ENCODE measurements at places on chromosomes 3 and 15.

DNA sequence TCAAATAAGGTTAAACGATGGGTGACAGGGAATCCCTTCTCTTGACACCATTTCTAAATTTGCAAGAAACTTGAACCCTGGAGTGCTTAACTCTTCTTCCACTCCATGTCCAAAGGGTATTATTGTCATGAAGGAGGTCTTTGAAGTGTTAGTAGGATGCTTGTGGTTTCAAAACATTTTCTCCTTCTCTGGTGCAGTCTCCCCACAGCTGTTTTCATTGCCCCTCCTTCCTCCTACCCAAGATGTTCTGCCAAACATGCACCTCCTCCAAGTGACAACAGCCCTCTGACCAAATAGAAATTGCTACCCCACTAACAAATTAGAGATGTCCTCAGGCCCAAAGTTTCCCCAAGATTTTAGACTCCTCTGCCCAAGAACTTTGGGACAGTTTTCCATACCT is 151.4 kb downstream of the POLR2M start:
- no peak for DNase-seq

DNA sequence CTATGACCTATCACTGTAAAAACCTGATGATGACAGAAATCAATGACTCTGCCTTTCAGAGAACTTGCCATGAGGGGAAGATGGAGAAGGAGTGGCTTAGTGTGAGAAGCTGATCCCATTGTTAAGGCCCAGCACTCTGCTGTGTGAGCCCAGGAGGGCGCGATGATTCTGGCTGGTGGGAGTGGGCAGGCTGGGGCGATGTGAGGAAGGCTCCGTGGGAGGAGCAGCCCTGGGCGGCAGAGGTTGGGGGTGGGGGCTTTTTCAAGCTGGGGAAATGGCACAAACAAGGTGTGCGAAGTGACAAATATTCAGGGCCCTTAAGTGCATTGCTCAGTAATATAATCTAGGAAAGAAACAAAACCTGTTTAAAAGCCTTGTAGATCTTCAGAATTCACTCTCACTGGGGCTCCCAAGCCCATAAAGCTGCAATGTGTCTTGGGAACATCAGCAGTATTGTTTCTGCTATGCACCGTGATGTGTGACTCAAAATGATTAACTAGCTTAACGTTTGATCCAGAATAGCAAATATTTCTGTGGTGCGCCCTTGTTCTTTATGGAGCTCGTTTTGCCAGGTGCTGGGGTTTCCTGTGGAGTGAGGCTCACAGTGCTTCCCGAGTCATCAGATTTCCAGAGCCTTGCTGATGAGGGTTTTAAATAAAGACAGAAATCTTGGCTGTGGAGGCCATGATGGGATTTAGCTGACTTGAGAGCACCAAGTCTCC is 141.0 kb downstream of the CHDH start:
- no peak for DNase-seq

GRCh38 chr3:51709675-51710074 is 2.8 kb downstream of the GRM2 start:
- DNase-seq, result no peak

DNA sequence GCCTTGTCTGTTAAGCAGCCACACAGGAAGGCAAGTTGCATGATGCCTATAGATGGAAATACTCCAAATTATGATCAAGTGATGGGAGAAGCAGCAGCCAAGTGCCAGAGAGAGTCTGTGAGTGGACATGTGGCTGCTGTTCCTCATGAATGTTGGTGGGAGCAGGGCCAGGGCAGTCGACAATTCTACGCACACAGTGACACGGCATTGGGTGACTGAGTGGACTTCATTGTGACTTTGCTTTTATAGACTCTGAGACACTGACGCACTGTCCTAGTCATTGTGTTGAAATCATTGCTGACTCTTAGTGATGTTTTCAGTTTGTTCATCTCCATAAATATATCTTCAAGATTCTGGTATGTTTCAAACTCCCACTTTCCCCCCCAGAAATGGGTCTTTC is 246.3 kb upstream of the SEMA6D start:
- no peak for DNase-seq

DNA sequence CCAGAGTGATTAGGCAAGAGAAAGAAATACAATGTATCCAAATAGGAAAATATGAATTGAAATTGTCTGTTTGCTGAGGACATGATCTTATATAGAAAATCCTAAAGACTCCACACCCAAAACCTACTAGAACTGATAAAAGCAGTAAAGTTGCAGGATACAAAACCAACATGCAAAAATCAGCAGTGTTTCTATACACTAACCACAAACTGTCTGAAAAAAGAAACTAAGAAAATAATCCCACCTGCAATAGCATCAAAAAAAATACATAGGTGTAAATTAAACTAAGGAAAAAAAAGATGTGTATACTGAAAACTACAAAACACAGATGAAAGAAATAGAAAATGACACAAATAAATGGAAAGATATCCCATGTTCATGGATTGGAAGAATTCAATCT is 203.6 kb upstream of the SETMAR start:
- no peak for DNase-seq

DNA sequence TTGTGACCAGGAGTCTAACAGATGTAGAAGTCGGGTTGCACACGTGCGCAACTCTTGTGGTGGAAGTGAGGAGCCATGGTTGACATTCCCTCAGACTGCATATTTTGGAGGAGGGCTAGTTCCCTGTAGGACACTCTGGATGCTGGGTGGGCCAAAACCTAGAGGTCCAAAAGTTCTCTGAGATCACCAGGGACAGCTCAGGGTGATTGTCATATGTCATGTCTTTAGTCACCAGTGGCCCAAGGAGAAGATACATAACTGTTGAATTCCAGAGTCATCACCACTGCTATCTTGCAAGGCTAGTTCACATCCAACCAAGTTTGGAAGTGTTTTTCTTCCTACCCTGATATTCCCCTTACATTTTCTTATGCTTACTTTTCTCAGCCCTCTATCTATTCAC is 95.2 kb upstream of the C3orf80 start:
- DNase-seq, result no peak

DNA sequence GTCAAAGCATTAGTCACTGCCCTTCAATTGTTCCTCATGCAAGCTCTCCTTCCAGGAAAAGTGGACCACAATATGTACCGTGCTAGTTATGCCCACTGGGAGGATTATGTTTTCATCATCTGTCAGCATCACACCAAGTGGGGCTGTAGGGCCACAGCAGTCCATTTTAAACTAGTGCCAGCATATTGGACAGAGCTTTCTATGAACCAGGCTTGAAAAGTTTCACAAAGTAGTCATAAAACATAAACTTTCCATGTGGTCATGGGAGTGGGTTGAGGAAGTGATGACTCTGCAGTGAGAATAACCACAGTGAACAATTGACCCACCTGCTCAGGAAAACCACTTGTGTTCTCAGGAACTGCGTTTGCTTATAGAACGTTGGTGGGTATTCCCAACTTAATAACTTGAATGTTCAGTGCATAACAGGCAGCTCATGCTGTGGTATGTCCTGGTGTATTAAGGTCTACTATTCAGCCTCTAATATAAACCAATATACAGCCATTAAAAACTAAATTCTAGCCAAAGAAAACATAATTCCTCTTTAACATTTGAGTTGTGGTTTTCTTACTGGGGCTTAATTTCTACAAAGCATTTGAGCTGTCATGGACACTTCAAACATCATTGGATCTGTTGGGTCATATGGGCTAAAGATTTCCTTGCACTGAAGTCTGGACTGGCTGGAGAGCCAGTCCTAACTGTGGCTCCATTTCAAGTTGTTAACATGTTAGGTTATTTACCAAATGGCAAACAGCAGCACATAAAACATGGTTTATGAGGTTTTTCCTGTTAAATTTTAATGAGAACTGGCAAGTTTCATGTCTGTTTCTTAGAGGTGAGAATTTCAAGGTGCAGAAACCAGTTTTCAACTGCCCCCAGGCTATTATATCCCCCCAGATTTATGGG is 274.1 kb downstream of the OTOL1 start:
- DNase-seq, result peak; percentile 62

DNA sequence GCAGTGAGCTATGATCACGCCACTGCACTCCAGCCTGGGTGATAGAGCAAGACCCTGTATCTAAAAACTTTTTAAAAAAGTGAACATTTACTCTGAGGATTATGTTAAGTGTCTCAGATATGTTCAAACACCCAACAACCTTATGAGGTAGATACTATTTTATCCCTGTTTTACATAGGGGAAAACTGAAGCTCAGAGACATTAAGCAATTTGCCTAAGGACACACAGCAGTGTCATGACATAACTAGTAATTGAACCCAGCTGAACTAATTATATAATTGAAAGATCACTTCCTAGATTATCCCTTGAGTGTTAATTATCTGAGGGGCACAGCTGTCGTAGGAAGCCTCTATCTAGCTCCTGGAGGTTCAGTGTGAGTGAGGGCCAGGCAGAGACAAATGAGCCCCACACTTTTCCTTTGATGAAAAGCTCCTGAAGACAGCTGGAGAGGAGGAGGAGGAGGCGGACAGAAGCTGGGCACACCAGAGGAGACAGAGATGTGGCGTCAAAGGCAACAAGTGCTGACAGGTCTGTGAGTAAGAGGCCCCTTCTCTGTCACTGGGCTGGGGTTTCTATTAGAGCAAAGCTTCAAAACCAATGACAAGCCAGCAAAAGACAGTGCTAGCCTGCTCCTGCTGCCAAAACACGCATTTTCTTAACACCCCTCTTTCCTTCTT is 20.5 kb downstream of the TRH start:
- no peak for DNase-seq

GRCh38 chr15:40782609-40783227 is 12.9 kb downstream of the C15orf62 start:
- peak; percentile 71 for DNase-seq

- no peak for DNase-seq
Observed at GRCh38 chr3:125398952-125399351, 23.8 kb upstream of the ZNF148 start.

GRCh38 chr3:157423337-157423736 is 13.3 kb upstream of the PTX3 start:
- DNase-seq, result no peak

DNA sequence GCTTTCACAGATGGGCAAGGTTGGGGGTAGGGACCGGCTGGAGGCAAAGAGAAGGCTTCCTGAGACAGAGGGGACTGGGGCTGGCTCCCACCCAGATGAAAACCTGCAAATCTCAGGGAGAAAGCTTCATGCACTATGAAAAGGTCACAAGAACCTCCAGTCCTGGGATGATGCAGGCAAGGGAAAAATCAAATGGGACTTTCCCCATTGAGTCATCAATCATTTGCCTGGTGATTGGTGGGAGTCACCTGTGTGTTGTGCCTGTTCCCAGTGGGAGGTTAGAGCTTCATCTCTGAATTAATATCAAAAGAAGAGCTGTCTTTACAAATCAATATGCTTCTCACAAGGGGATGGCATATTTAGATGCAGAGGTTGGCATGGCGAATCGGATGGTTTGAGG is 49.9 kb downstream of the CACNA1D start:
- peak; percentile 9 for DNase-seq

DNA sequence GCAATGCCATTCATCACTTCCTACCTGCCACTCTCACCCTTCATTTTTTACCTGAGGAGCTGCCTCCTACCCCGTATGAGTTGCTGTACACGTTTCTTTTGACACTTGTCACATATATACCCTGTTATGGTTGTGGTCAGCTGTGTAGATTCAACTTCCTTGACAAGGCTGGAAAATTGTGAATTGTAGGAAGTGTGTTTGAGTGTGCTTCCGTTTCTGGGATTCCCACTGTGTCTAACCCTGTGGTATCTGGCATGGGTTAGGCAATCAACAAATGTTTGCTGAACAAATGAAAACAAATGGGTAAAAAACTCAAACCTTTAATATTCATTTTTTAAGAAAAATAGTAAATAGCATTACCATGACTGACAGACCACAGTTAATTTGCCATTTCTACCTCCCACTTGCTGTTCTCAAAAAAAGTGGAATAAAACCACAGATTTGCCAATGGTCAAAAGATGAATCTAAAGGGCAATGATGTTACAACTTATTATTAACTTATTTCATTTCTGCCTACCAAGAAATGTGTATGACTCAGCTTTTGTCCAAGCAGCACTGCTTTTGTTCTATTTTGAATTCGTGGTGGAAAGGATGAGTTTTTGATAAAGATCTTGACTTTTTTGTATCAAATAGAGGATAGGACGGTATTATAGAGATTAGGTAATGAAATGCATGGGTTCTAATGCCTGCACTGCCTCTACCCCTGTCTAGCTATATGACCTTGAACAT is 404.6 kb downstream of the LPP start:
- no peak for DNase-seq

- no peak for DNase-seq
Observed at GRCh38 chr15:24675332-24676144, at the start of gene NPAP1. Gene NPAP1 (plus strand): TSS chr15:24675775. CDS start chr15:24675868, 93 bp downstream.

Measured in T-helper 2 cell treated with Interferon-gamma antibody and Interleukin-4, amounts not matched to agents 5 μg/mL and 100 μg/mL, for 36 hours (primary cell).